Stimulated activated CD8-positive, alpha-beta memory T cell treated with anti-CD3 and anti-CD28 coated beads, Interleukin-7, amount 100 ng/mL, for 48 hours (primary cell): ENCODE measurements at places on chromosomes 16 and 17.

DNA sequence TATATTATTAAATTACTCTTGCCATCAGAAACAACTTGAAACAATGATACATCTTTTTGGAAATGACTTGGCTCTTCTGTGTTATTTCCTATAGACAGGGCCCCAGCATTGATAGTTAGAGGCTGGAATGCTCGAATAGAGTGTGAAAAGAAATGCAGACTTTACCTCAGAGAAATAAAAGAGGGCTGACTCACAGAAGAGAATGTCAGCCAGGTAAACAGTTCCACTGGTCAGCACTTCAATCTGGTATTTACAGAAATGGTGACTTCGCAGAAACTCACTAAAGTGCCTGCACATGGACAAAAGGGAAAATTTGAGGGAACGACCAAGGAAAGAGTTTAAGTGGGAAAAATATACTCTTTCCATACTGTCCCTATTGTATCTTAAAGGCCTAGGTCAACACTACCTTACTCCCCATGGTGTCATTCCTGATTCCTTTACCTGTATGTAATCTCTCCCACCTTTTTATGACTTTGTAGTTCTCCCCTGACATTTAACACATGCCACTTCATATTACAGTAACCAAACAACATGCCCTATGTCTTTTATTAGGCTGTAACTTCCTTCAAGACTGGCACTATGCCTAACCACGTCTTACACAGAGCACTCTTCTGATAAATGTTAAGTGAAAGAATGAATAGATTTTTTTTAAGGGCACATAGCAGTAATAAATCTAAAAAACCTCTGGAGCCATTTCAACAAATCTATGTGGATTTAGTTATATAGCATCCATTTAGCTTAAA, 36.7 kb downstream of the AKAP10 start:
- no peak for DNase-seq

DNA sequence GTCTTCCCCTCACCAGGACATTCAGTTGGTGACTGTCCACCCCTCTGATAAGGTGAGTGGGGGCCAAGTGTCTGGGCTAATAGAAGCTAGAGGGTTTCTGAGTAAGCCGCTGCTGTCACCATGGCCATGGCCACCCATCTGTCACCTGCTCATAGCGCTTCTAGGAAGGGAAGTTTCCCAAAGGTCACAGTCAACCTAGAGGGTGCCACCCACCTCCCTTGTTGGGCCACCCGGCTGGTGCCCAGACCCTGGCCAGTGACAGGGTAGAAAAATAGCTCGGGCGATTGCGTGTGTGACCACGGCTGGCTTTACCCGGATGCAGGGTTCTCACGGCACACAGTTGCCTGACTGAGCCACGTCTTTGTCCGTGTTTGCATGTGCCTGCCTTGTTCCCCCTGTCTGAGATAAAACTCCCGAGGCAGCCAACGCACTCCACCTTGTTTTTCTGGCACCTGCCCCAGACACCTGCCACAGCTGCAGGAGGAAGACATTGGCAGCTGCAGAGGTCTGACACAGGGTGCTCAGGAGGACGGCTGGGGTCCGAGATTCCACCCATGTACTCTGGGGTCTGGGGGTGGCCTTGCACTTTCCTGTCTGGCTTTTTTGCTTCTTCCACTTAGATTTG, 809 bp downstream of the PIRT start:
- no peak for DNase-seq

- DNase-seq, result no peak
Observed at GRCh38 chr16:56357241-56357764, 68.0 kb downstream of the AMFR start.

DNA sequence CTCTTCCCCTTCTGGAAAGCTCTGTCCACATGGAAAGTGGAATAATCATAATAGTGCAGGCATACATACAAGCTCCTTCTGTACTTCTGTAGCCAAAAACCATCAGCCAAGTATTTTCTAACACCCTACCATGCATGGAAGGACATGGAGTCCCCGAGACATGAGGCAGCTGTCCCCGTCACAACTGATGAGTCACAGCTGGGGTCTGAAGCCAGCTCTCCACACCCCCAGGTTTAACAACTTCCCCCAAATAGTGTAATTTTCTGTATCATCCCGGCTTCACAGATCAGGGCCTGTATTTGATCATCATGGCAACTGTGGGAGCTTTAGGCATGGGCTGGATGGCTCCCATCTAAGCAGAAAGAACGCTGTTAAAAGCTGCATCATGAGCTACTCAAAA, 16.6 kb downstream of the C16orf96 start:
- DNase-seq, result no peak

- DNase-seq, result no peak
Observed at GRCh38 chr16:68517606-68518166, 21.4 kb upstream of the ZFP90 start.

DNA sequence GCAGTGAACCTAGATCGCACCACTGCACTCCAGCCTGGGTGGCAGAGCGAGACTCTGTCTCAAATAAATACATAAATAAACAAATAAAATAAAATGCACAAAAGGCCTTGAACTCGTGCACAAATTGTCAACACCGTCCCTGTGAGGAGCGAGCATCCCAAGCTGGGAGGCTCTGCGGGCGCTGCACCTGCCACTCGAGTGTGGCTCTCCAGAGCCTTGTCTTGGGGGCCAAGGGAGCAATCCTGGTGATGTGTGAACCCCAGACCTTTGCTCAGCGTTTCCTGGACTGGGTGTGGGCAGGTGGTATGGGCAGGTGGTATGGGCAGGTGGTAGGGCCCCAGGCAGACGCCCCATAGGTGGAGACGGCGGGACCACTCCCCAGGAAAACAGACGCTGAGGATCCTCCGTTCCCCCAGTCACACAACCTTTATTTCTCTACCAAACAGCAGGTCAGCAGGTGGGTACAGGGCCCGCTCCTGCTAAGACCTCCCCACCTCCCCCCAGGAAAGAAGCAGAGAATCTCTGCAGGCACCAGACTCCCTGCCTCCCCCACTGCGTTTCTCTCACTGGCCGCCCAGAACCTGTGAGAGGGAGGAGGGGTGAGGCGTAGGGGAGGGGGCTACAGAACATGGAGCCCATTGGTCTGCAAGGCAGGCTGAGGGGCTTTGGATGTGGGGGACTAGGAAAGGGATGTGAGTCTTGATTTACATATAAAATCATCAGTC, 7.4 kb upstream of the P2RX1 start:
- DNase-seq, result no peak

- DNase-seq, result no peak
Observed at GRCh38 chr16:1698680-1699079, 7.3 kb upstream of the MAPK8IP3 start.

DNA sequence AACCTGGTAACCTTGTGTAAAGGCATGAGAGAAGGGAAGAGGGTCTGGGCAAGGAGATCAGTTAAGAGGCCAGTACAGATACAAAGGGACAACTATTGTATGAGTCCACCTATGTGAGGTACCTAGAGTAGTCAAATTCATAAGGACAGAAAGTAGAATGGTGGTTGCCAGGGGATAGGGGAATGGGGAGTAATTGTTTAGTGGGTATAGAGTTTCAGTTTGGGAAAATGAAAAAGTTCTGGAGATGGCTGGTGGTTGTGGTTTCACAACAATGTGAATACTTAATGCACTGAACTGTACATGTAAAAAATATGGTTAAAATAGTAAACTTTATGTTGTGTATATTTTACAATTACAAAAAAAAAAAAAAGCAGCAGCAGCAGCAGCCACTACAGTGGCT, 49.4 kb downstream of the SNTB2 start:
- DNase-seq, result no peak

GRCh38 chr17:30378241-30378824, 394 bp upstream of the CPD start:
- DNase-seq, result no peak
